ENCODE measurements at places on chromosomes 2 and 18. TPM values are rescaled to one million over a fixed set of nuclear protein-coding genes. Genes with fewer than 3 reads are reported as not detected.
A peak's percentile ranks its signal among the peaks of the same experiment; 100 is the strongest.

The ALK gene
- total RNA-seq = not detected

DNA sequence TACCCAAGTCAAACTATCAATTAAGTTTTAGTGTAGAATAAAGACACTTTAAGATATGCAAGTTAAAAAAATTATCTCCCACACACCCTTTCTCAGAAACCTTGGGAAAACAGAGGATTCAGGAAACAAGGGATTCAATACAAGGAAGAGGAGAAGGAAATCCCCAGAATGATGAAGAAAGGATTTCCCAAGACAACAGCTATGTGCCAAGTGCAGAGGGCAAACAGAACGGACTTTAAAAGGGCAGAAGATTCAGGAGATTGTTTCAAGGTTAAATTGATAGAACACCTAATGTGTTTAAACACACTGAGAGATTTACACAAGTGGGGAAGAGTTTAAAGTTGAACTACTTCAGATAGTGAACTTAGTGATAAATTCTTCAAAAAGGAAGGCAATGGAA lies 71.5 kb upstream of the EPAS1 start:
- DNase-seq = no peak

The LOXHD1 gene
- not detected for total RNA-seq

DNA sequence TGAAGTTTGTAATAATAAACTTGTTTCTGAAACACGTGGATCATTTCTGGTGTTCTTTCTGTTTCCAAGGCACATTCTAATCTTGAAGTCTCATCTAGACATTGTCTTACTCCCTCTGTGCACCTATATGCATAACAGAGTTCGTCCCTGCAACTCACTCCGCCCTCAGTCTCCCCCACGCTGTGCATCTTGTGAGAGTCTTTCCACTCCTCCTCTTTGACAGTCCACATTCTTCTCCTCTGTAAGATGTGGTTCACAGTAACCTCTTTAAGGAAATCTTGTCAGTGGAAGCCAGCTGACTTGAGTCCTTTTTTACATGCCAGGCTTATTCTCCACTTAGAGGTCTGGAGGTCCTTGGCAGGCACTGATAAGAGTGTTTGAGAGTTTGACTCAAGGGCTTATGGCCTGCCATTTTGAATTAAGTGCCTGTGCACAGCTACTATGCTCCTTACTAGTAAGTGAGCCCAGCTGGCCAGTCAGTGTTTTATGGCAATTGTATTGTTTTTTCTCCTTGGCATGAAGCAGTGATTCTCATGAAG lies 108.9 kb upstream of the IL1R2 start:
- no peak for DNase-seq

- peak; percentile 83 for DNase-seq
Observed at GRCh38 chr2:47568164-47568850, 165.4 kb downstream of the MSH2 start.

The ABCG5 gene
- not detected for total RNA-seq

DNA sequence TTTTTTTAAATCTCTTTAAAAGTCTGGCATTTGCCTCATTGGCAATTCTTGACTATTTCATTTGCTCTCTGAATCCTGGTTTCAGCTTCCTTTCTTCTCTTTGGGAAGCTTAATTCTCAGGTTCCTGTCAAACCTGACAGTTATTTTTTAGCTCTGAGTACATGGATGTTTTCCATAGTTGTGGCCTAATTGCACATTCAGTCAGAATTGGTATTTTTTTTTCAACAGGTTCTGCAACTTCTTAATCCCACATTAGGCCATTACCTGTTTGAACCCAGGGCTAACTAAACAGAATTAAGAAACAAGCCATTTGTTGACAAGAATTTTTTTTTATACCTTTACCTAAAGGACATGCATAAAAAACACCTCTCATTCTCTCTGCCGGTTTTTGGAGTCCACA lies 338.8 kb downstream of the SETBP1 start:
- no peak for DNase-seq

The KCNG2 gene
- 3.8 TPM for total RNA-seq

- DNase-seq = no peak
Observed at GRCh38 chr2:118056165-118056534, 32.1 kb upstream of the INSIG2 start.

DNA sequence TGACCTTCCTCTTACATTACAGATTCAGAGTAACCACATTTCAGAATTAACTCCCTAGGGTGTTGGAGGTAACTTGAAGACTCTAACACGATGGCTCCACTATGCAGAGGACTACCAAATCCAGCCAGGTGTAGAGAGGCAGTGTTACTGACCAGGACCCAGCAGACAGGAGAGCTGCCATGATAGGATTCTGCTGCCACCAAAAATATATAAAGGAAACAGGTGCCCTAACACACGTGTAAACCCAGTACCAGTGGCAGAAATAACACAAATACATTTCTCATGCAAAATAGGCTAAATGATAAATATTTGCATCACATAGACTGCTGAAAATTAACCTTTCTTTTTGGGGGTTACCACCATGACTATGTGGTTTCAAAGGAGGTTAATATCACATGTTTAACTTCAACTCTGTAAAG lies 7.0 kb downstream of the ZBTB14 start:
- DNase-seq = no peak

- no peak for DNase-seq
Observed at GRCh38 chr2:223088866-223089265, 36.9 kb downstream of the KCNE4 start.

The FOXI3 gene
- total RNA-seq = not detected

DNA sequence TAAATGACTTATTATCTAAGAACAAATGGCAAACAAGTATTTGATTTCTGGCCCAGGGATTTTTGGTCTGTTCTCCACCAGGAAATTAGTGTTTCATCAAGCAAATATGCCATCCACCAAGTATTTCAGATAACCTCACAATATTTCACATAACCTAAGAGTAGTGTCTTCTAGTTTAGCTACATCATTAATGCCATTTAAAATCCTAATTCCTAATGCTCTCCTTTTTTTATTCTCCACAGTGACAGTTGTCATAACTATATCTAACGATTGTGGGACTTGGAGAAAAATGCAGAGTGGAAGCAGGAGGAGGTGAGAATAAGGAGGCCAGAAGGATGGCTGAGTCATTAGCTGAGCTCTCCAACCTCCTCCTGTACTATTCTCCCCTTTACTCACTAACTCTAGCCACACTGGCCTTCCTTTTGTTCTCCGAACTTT lies 58.5 kb upstream of the CTLA4 start:
- no peak for DNase-seq

DNA sequence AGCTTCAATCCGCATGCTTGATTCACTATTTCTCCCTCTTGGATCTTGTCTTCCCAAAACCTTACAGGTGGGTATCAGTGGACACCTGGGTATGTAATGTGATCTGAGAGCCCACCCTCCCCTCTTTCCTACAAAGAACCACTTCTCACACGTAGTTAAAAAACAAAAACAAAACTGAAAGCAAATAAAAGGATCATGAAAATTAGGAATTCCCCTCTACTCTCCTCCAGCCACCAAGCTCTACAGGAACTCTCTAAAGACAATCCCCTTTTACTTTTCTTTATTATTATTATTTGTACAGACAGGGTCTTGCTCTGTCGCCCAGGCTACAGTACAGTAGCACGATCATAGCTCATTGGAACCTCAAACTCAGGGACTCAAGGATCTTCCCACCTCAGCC lies 40.8 kb upstream of the MYO1B start:
- DNase-seq = no peak

GRCh38 chr2:16625759-16626158 lies 39.9 kb downstream of the CYRIA start:
- no peak for DNase-seq

The HJURP gene
- 38.5 TPM for total RNA-seq

DNA sequence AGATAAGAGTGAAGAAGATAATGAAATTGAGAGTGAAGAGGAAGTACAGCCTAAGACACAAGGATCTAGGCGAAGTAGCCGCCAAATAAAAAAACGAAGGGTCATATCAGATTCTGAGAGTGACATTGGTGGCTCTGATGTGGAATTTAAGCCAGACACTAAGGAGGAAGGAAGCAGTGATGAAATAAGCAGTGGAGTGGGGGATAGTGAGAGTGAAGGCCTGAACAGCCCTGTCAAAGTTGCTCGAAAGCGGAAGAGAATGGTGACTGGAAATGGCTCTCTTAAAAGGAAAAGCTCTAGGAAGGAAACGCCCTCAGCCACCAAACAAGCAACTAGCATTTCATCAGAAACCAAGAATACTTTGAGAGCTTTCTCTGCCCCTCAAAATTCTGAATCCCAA lies 15.7 kb downstream of the MSH6 start:
- DNase-seq = no peak

DNA sequence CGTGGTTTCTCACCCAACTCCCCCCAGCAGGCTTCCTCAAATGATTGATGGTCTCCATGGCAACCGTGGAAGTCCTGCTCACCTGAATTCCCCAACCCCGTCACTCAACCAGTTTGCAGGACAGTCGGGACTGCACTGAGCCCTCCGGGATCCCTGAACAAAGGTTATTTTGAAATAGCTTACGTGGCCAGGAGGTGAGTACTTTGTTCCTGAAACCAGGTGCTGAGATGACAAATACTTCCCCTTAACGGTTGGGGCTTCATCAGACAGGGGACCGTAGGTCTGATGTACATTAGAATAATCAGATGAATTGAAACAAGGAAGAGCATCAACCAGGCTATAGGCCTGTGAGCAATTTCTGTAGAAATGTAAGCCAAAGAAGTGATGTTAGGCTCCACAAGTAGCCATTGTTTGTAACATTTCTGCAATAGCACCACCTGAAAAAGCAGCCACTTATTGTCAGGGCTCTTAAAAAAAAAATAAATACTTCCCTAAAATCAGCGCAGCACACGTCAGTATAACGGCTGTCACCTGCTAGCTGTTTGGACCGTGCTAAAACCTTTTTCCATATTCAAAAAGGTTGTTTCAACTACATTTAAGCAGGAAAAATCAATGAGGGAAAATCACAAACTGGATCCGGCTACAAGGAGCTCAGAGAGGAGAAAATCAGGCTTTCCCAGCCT lies 206.4 kb upstream of the ID2 start:
- no peak for DNase-seq

DNA sequence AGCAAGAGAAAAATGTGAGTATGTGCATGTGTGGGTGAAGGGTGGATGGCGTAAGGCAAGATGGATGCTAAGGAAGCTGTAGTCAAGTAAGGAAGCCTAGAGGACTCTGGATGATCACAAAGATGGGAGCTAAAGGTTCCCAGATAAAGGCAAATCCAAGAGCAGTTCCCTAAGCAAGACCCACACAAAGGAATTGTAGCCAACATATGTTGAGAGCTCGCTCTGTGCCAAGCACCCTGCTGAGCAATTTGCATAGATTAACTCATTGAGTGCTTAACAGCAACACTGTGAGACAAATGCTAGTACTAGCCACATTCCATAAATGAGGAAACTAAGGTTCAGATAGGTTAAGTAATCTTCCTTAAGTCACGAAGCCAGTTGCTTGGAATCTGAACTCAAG lies 132.6 kb downstream of the C1D start:
- DNase-seq = no peak

The CFC1 gene
- not detected for total RNA-seq

The GULP1 gene
- 163 TPM for total RNA-seq

GRCh38 chr2:68119504-68119903 lies 38.2 kb upstream of the PNO1 start:
- DNase-seq = no peak

The SERPINB2 gene
- total RNA-seq = not detected

The CIB4 gene
- not detected for total RNA-seq

Measured in G401 (cell line).